ENCODE measurements at places on chromosomes 1 and 21.

GRCh38 chr1:186982116-186982515 lies 153.4 kb downstream of the PLA2G4A start:
- no peak overlapping the region for H3K27ac ChIP-seq
- H3K27me3 ChIP-seq = no peaks in the 10 kb centered on the region
- H3K4me3 ChIP-seq = no peak overlapping the region
- no peaks in the 10 kb centered on the region for H3K4me1 ChIP-seq
- no peak for DNase-seq

GRCh38 chr1:29753244-29753643 lies 516.9 kb downstream of the PTPRU start:
- H3K4me1 ChIP-seq = no peaks in the 10 kb centered on the region
- no peak for DNase-seq
- no peak overlapping the region for H3K27ac ChIP-seq
- no peaks in the 10 kb centered on the region for H3K36me3 ChIP-seq
- peaks cover 3% of the 10 kb centered on the region for H3K27me3 ChIP-seq

DNA sequence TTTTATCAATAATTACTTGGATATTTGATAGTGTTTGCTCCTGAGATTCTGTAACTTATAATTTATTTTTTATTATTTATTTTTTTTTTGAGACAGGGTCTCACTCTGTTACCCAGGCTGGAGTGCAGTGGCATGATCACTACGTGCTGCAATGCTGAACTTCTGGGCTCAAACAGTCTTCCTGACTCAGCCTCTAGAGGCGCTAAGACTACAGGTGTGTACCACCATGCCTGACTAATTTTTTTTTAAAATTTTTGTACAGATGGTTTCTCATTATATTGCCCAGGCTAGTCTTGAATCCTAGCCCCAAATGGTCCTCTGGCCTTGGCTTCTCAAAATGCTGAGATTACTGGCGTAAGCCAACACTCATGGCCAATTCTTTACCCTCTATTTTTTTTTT lies 845.5 kb upstream of the ADGRL4 start:
- H3K36me3 ChIP-seq = no peaks in the 10 kb centered on the region
- H3K27ac ChIP-seq = no peak overlapping the region
- H3K27me3 ChIP-seq = no peaks in the 10 kb centered on the region
- H3K4me1 ChIP-seq = peaks cover 19% of the 10 kb centered on the region
- peak; percentile 18 for DNase-seq

- no peaks in the 10 kb centered on the region for H3K36me3 ChIP-seq
- H3K4me3 ChIP-seq = no peak overlapping the region
- no peaks in the 10 kb centered on the region for H3K27me3 ChIP-seq
- H3K4me1 ChIP-seq = peaks cover 46% of the 10 kb centered on the region
- no peak overlapping the region for H3K27ac ChIP-seq
These were observed 57.2 kb downstream of the CACHD1 start for GRCh38 chr1:64527165-64527564.

DNA sequence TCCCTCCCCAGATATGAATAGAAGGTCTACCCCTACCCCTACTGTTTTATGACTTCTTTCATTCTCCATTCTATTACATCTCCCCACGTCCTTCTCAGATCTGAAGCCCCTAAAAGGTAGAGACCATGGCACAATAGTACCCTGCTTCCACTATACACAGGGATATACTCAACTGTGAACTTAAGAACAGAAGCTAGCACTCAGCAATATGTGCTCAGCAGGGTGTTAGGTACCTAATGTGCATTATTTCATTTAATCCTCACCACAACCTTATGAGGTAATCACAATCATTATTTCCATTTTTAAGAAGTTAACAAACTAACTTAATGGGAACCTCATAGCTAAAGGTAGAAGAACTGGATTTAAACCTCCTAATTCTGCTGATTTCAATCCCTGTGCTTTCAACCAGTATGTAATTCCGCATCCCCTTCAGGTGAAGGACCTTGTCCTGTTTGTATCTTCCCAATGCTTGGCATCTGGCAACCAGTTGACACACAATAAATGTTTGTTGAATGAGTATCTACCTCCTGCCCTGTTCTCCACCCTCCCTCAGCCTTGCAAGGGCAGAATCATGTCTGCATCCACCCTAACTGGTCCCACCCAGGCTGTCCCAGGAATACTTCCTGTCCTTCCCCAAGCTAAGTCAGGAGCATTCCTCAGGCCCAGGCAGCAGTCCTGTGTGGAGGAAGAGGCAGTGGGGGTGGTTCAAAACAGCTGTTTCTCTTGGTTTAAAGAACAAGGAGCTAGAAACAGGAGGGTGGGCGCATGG lies 6.5 kb downstream of the DENND2D start:
- DNase-seq = no peak
- no peaks in the 10 kb centered on the region for H3K27me3 ChIP-seq
- H3K27ac ChIP-seq = no peak overlapping the region

Measured in neural progenitor cell (in vitro differentiated cells).